ENCODE measurements at places on chromosomes 2 and 18.

DNA sequence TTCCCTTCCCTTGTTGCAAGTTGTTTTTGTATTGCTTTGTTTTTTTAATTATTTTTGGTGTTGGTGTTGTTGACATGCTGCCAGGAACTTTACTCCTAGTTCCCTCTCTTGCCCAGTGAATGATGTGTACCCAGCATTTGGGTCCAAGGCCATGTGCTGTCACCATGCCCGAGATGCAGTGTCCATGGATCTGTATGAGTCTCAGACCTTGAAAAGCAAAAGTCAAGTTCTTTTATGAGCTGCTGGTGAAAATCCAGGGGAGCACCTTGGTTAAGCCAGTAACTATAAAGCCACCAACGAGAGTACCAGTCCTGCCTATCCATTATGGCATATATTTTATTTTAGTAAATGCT lies 236.4 kb downstream of the BCL11A start:
- DNase-seq: no peak

DNA sequence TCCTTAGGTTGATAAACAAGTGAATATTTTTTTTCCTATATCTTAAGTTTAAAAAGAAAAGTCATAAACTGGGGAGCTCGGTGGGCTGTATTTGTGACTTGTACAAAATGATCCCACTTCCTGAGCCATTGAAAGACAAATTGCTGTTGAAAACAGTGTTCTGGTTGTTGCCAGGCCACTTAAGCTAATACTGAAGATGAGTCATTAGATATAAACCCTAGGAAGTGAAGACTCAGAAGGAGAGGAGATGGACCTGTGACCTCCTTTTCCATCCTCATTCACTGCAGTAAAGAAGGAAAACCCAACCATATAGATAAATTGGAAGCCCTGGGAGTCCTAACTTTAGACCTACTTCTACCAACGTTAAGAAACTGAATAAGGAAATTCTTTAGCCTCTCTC lies 46.2 kb upstream of the SERPINE2 start:
- no peak for DNase-seq

DNA sequence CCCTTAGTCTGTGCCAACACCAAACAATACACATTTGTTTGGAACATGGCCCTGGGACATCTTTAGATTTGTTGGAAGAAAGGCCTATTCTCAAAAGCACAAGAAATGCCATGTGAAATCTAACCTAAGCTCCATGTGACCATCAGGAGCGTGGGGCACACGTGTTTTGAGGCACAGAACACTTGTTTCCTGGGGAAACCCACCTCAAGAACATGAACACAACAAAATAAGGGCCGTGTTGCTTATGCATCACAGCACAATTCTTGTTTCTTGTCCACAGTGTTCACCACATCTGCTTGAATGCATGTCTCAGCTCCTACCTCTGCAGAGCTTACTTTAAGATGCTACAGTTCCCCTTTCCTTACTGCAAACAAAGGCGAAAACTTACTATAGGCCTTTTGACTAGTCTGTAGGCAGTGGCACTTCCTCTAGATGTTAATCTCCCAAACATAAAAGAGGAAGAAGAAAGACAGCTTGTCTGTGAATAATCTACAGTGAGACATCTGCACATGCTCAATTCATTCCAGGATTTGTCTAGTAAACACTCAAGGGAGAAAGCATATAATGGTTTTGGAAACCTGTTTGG lies 165.0 kb downstream of the ANKRD44 start:
- no peak for DNase-seq

DNA sequence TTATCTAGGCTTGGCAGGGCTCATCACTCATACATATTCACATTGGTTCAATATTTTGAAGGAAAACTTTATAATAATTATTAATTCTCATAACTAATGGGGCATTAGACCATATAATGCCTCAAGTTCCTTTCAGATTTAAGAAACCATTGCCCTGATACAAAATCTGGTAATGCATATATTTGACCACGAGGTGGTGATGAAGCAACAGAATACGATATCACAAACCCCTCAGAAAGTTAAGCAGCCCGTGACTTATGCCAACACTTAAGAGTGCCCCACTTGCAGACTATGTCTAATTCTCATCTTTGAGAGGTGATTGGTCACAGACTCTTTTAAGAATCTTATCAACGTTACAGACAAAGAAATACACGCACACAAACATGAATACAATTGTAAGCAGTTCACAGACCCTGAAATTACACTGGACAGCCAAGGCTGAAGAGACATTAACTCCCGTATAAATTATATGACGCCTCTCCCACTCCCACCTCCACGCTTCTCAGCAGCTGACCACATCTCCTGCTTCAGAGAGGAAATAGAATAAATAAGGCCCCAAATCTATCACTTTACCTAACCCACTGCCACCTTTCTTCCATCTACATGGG lies 20.7 kb upstream of the DNAH6 start:
- DNase-seq: peak; percentile 53

GRCh38 chr2:27421660-27422250 lies 6.7 kb upstream of the NRBP1 start:
- no peak for DNase-seq

- DNase-seq: no peak
Measured at GRCh38 chr2:118698564-118698963, 148.9 kb downstream of the EN1 start.
